Neural crest cell (in vitro differentiated cells): ENCODE measurements at places on chromosomes 2 and 18. TPM values are rescaled to one million over a fixed set of nuclear protein-coding genes. Genes with fewer than 3 reads are reported as not detected.

DNA sequence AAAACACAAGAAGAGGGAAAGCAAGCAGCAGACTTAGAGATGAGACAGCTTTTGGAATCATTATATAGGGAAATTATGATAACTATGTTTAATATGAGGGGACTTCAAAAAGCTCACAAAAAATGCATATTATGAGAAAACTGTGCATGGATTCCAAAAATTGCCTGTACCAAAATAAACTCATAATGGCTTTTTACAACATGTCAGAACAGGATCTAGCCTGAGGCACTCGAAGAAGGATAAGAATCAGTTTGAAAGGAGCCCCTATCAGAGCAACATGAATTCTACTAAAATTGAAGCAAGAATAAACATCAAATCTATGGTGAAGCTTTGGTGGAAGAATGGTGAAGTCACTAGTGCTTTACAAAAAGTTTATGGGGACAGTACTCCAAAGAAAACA, 187.4 kb downstream of the RDH14 start:
- no peak for DNase-seq

DNA sequence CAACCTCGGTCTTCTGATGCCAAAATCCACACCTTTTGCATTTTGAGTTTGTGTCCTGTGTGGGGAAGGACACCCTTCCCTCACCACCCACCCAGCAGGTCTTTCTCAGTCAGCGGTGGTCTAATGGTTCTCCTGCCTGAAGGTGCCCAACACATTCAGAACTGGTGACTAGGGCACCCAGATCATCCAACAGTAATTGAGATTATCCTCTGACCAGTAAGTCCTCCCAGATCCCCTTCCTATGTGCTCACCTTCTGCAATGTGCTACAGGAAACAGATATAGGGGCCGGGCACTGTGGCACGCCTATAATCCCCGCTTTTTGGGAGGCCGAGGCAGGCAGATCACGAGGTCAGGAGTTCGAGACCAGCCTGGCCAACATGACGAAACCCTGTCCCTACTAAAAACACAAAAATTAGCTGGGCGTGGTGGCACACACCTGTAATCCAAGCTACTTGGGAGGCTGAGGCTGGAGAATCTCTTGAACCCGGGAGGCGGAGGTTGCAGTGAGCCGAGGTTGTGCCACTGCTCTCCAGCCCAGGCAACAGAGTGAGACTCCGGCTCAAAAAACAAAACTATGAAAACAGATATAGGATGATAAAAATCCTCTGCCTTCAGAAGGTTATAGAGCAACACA, 56.2 kb downstream of the REEP1 start:
- no peak for DNase-seq

Gene TMEM17
- 3.1 and 4.0 TPM in 2 replicates for total RNA-seq

DNA sequence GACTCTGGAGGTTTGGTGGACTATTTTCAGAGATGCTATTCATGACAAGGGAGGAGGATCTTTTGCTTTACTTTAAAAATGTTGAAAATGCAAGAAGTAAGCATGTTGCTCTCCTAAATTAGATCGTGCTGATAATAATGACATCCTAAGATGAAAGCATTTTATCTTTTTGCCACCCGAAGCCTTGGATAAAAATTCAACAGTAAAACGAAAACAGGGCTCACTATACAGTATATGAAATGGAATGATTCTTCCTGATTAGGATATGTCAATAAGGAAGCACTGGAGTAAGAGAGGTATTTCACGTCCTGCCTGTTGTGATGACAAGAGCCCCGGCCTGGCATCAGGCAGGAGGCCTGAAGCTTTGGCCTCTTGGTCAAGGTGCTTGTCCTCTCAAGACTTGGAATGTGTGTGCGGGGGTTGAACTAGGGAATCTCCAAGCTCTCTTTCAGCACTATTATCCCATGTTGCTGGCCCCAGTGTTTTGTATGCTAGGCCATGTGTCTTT, 306.0 kb downstream of the MTX2 start:
- DNase-seq: no peak
